ENCODE measurements at places on chromosomes 11 and 22.

DNA sequence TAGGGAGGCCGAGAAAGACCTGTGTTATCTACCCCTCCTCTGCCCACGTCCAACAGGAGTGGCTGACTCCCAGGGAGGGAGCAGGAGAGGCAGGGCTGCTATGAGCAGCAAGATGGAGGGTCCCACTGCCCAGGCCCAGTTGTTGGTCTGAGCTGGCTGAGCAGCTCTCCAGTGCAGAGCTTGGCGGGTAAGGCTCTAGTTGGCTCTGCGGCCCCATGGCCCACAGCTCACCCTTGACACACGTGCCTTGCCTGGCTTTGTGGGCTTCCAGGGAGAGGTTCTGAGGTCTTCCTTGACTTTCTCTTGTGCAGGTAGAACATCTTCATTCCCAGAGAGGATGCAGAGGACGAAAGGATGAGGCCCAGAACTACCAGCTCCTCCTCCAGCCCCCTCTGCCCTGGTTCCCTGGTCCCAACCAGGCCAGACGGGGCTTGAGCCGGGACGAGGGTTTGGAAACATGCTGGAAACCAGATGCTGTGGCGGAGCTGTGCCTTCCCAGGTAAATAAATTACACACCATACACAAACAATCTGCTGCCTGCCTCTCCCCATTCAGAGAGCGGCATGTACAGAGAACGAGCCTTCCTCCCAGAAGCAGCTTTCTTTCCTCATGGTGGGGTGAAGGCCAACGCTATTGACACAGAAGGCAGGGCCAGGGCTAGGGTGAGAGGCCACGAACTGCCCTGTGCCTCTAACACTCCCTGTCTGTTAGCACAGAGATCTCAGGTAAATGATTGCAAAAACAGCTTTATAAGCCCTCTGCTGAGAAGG lies 48.1 kb downstream of the DSCAML1 start:
- no peak for DNase-seq

DNA sequence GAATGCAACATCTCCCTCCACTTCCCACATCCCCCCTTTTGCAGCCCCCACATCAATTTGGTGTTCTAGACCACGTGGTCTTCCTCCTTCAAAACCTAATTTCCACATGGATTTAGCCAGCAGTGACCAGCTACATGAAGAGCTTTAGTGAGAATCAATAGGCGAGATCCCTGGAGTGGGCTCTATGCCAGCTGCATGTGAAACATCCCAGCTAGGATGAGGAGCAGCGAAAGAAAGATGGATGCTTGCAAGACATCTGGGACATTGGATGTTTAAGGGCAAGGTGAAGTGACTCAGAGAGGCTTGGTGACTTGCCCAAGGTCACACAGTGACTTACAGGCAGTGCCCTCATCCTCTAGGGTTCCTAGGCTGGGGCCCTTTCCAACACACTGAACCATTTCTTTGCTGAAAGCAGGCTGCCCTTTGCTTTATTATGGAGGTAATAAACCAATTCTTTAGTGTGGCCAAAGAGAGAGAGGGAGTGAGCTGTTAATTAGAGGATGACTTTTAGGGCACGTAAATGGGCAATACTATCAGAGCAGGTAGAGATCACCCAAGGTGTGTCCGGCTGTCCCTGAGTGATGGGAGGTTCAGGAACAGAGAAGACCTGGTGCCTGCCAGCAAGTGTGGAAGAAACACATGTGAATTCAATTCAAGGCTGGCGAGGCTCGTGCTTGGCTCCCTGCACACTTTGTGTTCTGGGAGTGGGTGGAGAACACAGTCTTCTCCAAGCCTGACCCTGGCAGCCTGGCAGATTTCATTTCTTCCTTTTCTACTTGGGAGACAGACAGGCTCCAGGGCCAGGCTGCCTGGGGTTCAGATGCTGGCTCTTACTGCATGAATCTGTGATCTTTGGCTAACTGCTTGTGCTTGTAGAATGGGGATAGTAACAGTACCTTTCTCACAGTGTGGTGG lies 24.0 kb downstream of the TSPAN18 start:
- no peak for DNase-seq

GRCh38 chr22:42320443-42321416 lies 50.3 kb upstream of the TCF20 start:
- no peak for DNase-seq

DNA sequence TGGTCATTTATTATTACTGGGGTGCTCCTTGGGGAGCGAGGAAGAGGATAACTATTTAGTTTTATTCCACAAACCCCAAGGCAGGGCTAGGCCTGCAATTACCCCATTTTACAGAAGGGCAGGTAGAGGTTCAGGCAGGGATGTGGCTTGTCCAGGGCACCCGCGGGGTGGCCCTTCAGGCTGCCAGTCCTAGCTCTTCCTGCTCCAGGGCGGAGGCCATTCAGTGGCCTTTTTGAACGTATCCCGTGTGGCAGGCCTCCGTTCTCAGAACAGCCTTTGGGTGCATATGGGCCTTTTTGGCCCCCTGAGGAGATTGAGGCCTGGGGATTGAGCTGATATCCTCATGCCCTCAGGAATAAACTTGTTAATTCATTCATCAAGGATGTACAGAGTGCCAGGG lies 66.2 kb downstream of the MPPED1 start:
- DNase-seq = no peak

DNA sequence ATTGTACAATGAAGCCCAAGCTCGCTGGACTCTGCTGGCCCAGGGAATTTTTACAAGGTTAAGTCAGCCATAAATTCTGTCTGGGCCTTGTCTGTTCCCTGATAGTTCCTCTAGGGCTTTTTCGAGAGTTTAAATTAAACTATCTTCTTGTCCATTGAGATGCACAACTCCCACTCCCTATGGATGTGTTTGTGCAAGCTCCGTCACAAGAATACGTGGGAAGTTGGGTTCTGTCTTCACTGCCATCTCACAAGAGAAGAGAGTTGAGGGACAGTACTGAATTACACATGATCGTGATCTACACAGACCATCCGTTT lies 153.6 kb upstream of the TTC12 start:
- no peak for DNase-seq

GRCh38 chr11:87022254-87022653 lies 15.5 kb upstream of the TMEM135 start:
- no peak for DNase-seq

DNA sequence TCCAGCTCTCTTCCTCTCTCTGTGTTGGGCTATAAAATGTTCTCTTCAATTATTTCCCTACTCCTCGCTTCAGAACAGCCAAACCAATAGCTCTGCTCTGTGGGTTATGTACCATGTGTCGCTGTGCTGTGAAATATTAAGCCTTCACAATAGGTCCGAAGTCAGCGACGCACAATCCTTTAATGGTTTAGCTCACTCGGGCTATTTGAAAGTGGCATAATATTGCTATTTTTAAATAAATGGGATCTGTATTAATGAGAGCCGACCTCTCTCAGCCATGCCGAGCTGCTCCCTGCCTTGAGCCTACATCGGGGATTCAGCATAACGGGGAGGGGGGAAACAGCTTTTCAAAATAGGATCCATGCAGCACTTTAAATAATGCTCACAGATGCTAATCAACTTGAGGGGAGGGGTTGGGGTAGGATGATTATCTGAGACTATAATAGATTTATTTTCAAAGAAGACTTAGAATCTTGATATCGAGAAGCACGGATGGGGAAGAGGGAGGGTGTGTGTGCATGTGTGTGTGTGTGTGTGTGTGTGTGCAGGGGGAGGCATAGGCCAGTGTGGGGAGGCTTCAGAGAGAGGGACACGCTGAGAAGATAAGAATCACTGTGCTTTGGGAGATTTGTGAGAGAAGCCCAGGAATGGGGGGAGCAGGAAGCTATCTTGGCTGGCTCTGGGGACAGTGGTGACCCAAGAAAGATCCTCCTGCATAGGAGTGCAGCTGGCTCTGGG lies 271.5 kb downstream of the NXPE2 start:
- no peak for DNase-seq

DNA sequence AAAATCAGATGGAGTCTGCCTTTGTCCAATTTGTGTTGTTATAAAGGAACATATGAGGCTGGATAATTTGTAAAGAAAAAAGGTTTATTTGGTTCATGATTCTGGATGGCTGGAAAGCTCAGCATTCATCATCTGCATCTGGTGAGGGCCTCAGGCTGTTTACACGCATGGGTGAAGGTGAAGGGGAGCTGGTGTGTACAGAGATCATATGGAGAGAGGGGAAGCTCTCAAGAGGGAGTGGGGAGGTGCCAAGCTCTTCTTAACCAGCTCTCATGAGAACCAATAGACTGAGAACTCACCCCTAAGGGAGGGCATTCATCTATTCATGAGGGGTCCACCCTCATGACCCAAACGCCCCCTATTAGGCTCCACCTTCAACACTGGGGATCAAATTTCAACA lies 40.0 kb downstream of the NEU3 start:
- DNase-seq = peak; percentile 90

- DNase-seq = no peak
Measured at GRCh38 chr11:85062659-85063058, 564.5 kb downstream of the DLG2 start.

- no peak for DNase-seq
Measured at GRCh38 chr11:28303477-28304191, 195.4 kb downstream of the METTL15 start.

DNA sequence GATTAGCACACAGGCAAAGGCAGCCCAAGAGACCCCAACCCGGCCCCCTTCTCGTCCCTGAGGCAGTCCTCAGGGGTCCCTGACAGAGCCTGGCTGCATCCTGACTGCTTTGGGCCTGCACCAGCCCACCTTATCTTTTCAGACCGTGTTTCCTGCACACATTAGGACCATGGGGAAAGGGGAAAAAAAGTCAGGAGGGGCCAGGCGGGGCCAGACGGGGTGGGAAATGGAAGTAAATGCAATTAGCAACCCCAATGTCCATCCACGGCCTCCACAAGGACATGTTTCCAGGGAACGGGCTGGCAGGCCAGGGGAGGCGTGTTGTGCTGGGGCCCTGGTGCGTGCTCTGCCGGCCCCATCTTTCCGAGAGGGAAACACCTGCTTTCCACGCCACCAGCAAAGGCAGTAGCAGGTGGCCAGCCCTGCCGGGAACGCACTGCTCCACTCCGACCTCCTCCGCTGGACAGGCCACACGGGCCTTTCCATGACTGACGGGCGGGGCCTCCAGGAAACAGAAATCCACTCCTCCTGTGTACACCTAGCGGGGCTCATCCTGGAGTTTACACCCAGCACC lies 7.4 kb downstream of the EHD1 start:
- no peak for DNase-seq

- DNase-seq = no peak
Measured at GRCh38 chr11:1541474-1542204, 30.4 kb downstream of the DUSP8 start.

DNA sequence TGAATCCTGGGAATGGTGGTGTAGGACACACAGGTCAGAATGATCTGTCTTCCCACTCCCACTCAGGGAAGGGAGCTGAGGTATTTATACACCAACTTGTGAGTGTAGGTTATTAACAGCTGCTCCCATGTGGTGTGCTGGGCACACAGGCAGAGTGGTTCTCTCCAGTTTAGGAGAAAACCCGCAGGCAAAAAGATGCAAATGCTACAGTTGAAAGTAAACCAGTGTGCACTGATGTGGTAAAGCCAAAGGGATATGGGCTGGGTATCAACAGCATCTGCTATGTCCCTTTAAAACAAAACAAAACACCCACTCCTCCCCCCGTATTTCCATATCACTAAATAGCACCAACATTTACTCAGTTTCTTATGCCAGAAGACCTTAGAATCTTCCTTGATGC lies 75.4 kb upstream of the SYT13 start:
- no peak for DNase-seq

DNA sequence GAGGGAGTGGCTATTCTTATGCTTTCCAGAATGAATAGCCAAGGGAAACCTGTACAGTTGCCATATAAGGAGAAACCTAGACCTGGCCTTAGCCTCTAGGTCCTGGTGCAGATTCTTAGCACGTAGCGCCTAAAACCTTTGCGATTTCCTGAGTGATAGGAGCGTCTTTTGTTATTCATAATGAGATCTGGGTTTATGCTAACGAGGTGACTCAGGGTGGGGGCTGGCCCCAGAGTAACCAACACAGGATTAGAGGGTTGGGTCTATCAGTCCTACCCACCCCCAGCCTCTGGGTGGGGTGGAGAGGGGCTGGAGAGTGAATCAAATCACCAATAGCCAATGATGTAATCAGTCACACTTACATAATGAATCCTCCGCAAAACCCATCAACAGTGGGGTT lies 73.4 kb upstream of the PARVG start:
- no peak for DNase-seq

GRCh38 chr11:121123496-121124069 lies 22.5 kb downstream of the TECTA start:
- no peak for DNase-seq

DNA sequence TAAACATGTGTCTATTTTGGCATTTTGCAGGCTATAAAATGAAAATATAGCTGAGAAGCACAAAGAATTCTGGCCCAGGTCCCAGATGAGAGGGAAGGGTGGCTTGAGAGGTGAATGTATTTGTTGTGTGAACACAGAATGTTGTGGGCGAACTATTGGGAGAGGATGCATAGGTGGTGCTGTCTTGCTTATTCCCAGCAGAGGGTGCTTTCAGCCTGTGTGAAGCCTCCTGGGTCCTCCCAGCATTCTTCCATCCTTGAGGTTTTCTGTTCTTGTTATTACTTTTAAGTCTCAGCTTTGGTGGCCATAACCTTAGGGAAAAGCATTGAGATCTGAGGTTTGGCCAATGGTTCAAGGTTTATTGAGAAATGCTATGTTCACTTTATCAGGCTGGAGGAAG lies 108.7 kb upstream of the SNX19 start:
- peak; percentile 40 for DNase-seq

All from NCI-H1417 (cell line).